ENCODE measurements at places on chromosomes 6 and 20. TPM values are rescaled to one million over a fixed set of nuclear protein-coding genes. Genes with fewer than 3 reads are reported as not detected.

The RNASET2 gene
- 127 TPM for total RNA-seq

GRCh38 chr6:139337001-139337400, 37.4 kb downstream of the CITED2 start:
- no peak overlapping the region for H3K27ac ChIP-seq
- H3K4me3 ChIP-seq: no peak overlapping the region
- DNase-seq: no peak
- no peaks in the 10 kb centered on the region for H3K27me3 ChIP-seq
- H3K36me3 ChIP-seq: no peaks in the 10 kb centered on the region
- peaks cover 10% of the 10 kb centered on the region for H3K4me1 ChIP-seq

DNA sequence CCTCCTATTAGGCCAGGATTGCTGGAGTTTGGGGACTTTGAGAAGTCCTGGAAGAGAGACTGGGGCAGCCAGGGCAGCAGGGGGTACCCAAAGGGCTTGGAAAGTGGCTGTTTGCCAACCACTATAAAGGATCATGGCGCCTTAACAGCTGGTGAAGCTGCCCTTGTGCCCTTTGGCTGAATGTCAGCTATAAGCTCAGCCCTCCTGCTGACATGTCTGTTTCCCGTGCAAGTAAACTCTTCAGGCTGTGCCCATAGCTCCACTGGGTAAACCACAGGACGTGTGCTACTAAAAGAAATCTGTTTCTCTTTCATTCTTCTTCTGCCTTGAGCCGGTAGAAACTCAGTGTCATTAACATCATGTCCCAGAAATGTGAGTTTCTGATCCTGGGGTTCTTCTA, 97.3 kb downstream of the CAP2 start:
- no peak overlapping the region for H3K4me3 ChIP-seq
- no peak overlapping the region for H3K27ac ChIP-seq
- H3K4me1 ChIP-seq: no peaks in the 10 kb centered on the region
- no peak for DNase-seq
- H3K36me3 ChIP-seq: no peaks in the 10 kb centered on the region

DNA sequence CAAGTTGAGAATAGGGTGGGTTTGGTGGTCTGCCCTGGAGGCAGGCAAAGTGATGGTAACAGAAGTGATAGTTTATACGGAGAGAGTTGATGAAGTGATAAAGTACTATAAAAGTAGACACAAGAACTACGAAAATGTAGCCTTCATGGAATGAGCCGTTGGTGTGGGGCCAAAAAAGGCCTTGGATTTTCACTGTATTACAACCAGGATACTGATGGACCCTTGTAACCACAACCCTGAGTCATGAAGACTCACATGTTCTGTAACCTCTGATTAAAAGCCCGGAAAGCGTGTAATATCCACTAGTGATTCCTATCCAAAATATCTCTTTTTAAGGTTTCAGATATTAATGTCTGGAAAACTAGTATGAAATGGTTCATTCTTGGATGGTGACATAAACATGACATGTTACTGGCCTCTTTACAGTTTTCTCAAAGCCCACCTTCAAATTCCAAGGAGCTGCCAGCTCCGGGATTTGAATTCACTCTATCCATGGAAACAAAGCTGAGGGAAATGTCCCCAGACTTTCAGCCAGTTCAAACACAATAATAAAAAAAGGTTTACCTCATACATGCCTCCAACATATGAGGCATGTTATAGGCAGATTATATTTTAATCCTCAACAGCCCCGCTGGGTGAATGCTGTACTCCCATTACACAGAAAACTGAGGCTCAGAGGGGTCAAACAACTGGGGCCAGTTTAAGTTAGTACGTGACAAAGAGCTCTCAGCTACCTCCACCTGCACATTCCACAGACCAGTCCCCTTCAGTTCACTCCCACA, 55.4 kb downstream of the MRPL14 start:
- no peaks in the 10 kb centered on the region for H3K27me3 ChIP-seq
- peaks cover 11% of the 10 kb centered on the region for H3K4me1 ChIP-seq
- H3K36me3 ChIP-seq: no peaks in the 10 kb centered on the region
- H3K27ac ChIP-seq: no peak overlapping the region
- no peak for DNase-seq

DNA sequence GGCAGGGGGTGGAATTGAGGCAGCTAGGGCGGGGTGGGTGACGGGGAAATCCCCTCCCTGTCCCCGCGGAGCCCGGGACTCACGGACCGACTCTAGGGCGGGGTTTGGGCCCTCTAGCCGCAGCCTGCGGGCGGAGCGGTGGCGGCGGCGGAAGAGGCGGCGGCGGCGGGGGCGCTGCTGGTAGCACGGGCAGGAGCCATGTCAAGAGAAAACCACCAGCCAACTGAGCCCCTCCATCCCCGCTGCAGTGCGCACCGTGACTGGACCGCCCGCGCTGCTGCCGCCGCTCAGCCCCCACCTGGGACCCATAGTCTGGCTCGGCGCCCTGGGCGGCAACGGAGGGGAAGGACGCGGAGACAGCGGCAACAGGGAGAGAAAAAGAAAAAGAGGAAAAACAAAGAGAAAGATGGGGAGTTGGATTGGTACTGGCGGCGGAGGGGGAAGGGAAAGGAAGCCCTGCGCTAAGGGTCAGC, 1.2 kb upstream of the C6orf62 start:
- H3K36me3 ChIP-seq: peaks cover 8% of the 10 kb centered on the region
- peak overlapping the region; percentile 99 for H3K27ac ChIP-seq
- H3K4me3 ChIP-seq: peak overlapping the region; percentile 85

GRCh38 chr6:129638055-129638684, 71.8 kb downstream of the ARHGAP18 start:
- H3K36me3 ChIP-seq: no peaks in the 10 kb centered on the region
- DNase-seq: no peak
- H3K4me1 ChIP-seq: peaks cover 24% of the 10 kb centered on the region
- no peaks in the 10 kb centered on the region for H3K27me3 ChIP-seq
- peak overlapping the region; percentile 27 for H3K27ac ChIP-seq
- H3K4me3 ChIP-seq: no peak overlapping the region

GRCh38 chr6:12189661-12190060, 100.5 kb upstream of the EDN1 start:
- H3K27me3 ChIP-seq: no peaks in the 10 kb centered on the region
- H3K4me3 ChIP-seq: no peak overlapping the region
- DNase-seq: no peak
- no peaks in the 10 kb centered on the region for H3K4me1 ChIP-seq

DNA sequence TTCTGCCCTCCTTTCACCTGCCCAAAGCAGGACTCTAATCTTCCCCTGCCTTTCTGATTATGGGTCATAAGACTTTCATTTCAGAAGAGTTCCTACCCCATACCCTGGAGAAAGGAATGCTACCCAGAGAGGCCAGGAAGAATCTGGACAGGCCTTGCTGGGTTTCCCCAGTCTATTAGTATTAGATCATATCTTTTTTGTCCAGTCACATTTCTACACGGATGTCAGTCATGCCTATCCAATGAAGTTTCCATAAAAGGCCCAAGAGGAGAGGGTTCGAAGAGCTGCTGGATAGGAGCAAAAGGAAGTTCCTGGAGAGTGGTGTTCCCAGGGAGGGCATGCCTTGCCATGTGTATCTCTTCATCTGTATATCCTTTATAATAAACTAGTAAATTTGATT, 3.2 kb downstream of the POLH start:
- H3K36me3 ChIP-seq: peaks cover 7% of the 10 kb centered on the region
- H3K4me3 ChIP-seq: no peak overlapping the region
- no peaks in the 10 kb centered on the region for H3K27me3 ChIP-seq

All from thyroid gland (tissue), 4 donors.